ENCODE measurements at places on chromosomes 1 and 21. TPM values are rescaled to one million over a fixed set of nuclear protein-coding genes. Genes with fewer than 3 reads are reported as not detected.

- H3K27me3 ChIP-seq: no peaks in the 10 kb centered on the region
- H3K4me3 ChIP-seq: no peak overlapping the region
- H3K27ac ChIP-seq: peak overlapping the region; percentile 64
- no peak for DNase-seq
Observed at GRCh38 chr1:58670181-58670580, 29.7 kb downstream of the MYSM1 start.

GRCh38 chr1:109620401-109620791, 759 bp downstream of the AMPD2 start:
- no peaks in the 10 kb centered on the region for H3K36me3 ChIP-seq
- H3K4me3 ChIP-seq: peak overlapping the region; percentile 93
- DNase-seq: no peak
- no peaks in the 10 kb centered on the region for H3K27me3 ChIP-seq
- peak overlapping the region; percentile 96 for H3K27ac ChIP-seq
- peaks cover 82% of the 10 kb centered on the region for H3K4me1 ChIP-seq

DNA sequence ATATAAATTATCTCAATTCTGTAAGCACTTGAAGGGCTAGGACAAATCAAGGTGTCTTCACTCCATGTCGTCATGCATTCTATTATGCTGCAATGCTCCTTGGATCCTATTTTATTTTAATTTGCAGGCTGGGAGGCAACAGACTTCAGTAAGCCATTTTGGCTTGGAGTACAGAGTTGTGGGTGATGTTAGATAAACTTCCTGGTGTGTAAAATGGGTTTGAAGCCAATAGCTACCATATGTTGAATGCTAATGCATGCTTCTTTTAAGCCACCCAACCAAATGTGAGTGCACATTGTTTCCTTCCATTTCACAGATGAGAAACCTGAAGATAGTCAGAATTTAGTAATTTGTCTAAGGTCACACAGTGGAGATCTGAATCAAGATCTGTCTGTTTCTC, 482.8 kb downstream of the DISC1 start:
- H3K4me1 ChIP-seq: no peaks in the 10 kb centered on the region
- peaks cover 21% of the 10 kb centered on the region for H3K27me3 ChIP-seq
- no peaks in the 10 kb centered on the region for H3K36me3 ChIP-seq
- H3K4me3 ChIP-seq: no peak overlapping the region
- H3K27ac ChIP-seq: no peak overlapping the region

GRCh38 chr1:153610811-153611301, 2.1 kb downstream of the S100A16 start:
- H3K4me1 ChIP-seq: no peaks in the 10 kb centered on the region
- no peak overlapping the region for H3K27ac ChIP-seq
- no peaks in the 10 kb centered on the region for H3K36me3 ChIP-seq
- H3K27me3 ChIP-seq: no peaks in the 10 kb centered on the region
- no peak overlapping the region for H3K4me3 ChIP-seq

DNA sequence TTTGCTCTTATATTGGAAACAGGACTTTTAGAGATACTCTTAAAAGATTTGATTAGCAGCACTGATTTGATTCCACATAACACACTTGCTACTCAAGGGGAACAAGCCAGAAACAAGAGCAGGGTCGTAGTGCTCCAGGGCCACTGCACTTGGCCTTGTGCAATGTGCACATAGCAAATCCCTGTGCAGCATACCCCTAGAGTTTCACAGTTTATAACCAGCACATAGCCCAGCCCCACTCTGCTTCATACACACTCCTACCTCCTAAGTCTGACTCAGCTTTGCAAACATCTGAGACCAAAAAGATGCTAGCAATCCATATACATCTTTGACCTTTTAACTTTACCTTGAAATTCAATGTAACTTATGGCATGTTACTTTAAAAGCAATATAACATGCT, 157.6 kb downstream of the VAV3 start:
- peak overlapping the region; percentile 50 for H3K4me3 ChIP-seq
- no peaks in the 10 kb centered on the region for H3K27me3 ChIP-seq
- H3K36me3 ChIP-seq: no peaks in the 10 kb centered on the region

DNA sequence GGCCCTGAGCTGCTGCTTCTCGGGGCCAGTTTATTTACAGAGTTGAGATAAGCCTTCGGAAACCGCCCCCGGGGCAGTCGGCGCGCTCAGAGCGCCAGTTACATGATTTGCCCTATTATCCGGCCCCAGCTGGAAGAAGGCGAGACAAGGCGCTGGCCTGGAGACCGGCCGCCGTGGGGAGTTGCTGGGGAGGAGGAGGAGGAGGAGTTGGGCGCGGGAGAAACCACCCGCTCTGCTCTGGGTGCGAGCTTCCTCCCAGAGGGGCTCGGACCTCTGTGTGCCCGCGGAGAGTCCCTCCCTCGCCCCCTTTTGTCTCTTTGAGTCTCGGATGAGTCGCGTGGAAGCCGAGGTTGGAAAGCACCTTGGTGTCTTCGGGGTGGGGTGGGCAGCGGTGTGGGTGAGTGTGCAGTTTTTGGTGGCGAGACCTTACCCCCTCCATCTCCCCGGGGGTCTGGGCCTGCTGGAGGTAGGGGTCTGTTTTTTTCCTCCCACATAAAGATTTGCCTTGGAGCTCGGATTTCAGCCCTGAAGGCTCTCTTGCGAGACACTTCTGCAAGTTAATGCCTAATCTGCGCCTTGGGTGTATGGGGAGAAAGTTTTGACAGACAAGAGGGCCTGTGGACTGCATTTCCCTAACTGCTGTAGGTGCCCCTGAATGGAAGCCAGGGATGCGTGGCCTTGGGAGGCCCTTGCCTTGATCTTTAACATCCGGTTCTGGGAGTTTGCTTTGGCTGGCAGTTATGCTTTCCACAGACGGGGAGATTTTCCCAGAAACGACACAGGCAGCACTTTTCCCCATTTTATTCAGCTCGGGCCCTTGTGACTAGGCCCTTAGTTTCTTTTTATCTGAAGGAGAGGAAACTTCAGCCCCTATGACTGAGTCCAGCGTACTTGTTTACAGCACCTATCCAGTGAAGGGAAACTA, 80.0 kb downstream of the NDUFS5 start:
- peak overlapping the region; percentile 87 for H3K27ac ChIP-seq
- no peak overlapping the region for H3K4me3 ChIP-seq
- H3K27me3 ChIP-seq: no peaks in the 10 kb centered on the region
- H3K4me1 ChIP-seq: peaks cover 37% of the 10 kb centered on the region
- DNase-seq: peak; percentile 32

DNA sequence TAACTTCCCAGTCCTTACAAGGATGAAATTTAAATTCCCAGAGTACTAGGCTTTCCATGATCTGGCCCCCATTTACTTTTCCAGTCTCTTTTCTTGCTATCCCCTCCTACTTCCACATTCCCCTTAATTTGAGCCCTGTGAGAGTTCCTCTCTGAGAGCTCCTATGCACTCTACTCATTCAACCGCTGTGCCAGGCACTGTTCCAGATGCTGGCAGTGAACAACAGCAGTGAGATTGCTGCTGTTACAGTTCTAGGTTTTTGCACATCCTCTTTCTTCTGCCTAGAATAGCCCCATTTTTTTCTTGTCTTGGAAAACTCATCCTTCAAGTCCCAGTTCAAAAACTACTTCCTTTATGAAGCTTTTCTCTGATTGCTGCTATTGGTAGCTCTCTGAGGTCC, 18.8 kb downstream of the ATF6 start:
- no peak overlapping the region for H3K4me3 ChIP-seq
- peaks cover 5% of the 10 kb centered on the region for H3K4me1 ChIP-seq
- peaks cover 26% of the 10 kb centered on the region for H3K36me3 ChIP-seq

DNA sequence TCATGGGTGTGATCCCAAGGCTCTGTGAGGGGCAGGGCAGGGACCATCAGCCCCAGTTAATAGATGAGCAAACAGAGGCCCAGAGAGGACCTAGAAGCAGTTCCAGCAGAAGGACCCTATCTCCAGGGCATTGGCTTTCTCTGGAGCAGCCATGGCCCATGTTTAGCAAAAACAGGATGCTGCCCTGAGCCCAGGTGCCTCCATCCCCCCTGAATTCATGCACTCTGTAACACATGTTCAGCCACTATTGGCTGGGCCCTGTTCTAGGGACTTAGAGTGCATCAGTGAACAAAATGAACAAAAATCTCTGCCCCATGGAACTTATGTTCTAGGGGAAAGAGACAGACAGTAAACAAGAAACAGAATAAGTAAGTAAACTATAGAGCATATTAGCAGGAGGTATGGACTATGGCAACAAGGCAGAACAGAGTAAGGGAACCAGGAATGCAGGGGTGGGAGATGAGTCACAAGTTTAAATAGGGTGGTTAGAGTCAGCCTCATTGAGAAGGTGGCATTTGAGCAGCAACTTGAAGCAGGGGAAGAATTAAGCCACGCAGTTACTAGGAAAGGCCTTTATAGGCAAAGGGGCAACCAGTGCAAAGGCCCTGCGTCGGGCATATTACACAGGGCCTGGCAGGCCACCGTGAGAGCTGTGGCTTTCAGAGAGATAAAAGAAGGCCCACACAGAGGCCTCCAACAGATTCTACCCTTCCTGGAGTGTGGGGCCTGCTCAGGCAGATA, 185.9 kb upstream of the EDN2 start:
- no peaks in the 10 kb centered on the region for H3K36me3 ChIP-seq
- H3K27ac ChIP-seq: no peak overlapping the region
- no peak for DNase-seq

- no peak for DNase-seq
- H3K4me3 ChIP-seq: no peak overlapping the region
- no peaks in the 10 kb centered on the region for H3K4me1 ChIP-seq
- H3K27me3 ChIP-seq: peaks cover 35% of the 10 kb centered on the region
- H3K27ac ChIP-seq: no peak overlapping the region
Observed at GRCh38 chr1:32509939-32510338, 29.3 kb upstream of the ZBTB8A start.

GRCh38 chr21:14114251-14114650, 96.5 kb downstream of the LIPI start:
- no peak overlapping the region for H3K27ac ChIP-seq
- no peaks in the 10 kb centered on the region for H3K27me3 ChIP-seq
- peaks cover 25% of the 10 kb centered on the region for H3K4me1 ChIP-seq
- no peaks in the 10 kb centered on the region for H3K36me3 ChIP-seq

DNA sequence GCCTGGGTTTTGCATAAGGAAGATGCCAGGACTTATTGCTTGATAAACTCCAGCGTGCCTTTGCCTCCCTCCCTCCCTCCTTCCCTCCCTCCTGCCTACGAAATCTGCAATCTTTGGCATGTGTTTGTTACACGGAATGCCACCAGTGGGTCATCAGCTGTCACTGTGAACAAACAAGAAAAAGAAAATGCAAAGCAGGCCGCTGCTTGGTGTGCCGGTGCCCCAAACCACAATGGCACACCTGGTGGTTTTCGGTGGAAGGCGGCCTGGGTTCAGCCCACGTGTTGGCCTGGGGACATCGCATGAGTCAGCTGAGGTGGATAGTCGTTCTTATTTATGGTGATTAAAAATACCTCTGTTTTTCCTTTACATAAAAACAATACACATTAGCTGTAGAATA, 16.3 kb upstream of the IFNLR1 start:
- peaks cover 5% of the 10 kb centered on the region for H3K27me3 ChIP-seq
- no peak overlapping the region for H3K4me3 ChIP-seq
- H3K36me3 ChIP-seq: no peaks in the 10 kb centered on the region
- DNase-seq: no peak
- H3K4me1 ChIP-seq: peaks cover 8% of the 10 kb centered on the region

- no peak overlapping the region for H3K4me3 ChIP-seq
- H3K27me3 ChIP-seq: peaks cover 31% of the 10 kb centered on the region
- H3K36me3 ChIP-seq: no peaks in the 10 kb centered on the region
- DNase-seq: no peak
Observed at GRCh38 chr21:37909936-37910335, 6.3 kb downstream of the KCNJ6 start.

GRCh38 chr1:174028495-174028894, 6.3 kb upstream of the RC3H1 start:
- no peak overlapping the region for H3K4me3 ChIP-seq
- no peaks in the 10 kb centered on the region for H3K36me3 ChIP-seq
- peaks cover 2% of the 10 kb centered on the region for H3K4me1 ChIP-seq
- H3K27ac ChIP-seq: no peak overlapping the region
- DNase-seq: no peak
- H3K27me3 ChIP-seq: no peaks in the 10 kb centered on the region

DNA sequence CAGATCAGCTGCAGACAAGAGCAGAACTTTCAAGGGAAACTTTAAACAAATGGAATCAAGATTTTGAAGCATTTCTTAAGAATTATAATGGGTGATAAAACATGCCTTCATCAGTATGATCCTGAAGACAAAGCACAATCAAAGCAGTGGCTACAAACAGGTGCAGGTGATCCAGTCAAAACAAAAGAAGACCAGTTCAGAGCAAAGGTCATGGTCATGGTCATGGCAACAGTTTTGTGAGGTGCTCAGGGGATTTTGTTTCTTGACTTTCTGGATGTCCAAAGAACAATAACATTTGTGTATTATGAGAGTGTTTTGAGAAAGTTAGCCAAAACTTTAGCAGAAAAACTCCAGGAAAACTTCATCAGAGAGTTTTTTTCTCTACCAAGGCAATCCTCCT, 681.7 kb upstream of the PTBP2 start:
- no peak overlapping the region for H3K27ac ChIP-seq
- H3K36me3 ChIP-seq: no peaks in the 10 kb centered on the region
- no peak overlapping the region for H3K4me3 ChIP-seq
- H3K4me1 ChIP-seq: no peaks in the 10 kb centered on the region

DNA sequence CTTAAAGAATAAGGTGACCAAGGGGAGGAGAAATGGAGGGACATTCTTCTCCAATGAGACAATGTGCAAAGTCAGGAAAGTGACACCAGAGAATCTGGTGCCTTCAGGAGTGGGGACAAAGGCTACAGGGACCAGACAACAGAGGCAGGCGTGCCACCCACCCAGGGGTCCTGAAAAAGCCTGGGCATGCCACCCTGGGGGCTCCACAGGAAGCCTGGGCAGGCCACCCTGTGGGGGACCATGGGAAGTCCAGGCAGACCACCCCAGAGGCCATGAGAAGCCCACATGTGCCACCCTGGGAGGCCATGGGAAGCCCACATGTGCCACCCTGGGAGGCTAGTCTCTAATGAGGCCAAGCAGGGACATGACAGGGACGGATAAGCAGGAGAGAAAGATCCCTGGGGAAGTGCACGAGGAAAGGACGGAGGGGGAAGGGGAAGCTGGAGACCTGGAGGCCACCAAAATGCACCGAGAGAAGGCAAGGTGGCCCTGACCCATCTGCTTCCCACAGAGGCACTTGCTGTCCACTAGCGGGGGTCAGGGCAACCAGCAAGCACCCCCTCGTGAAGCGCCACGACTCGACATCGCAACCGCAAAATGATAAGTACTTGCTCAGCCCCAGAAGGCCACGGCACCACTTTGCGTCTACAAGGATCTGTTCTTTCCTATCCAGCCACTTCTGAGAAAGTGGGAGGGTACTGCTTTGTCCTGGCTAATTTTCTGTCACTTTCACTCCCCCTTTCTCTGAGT, 7.2 kb upstream of the PDE9A start:
- no peak for DNase-seq
- no peaks in the 10 kb centered on the region for H3K4me1 ChIP-seq
- no peak overlapping the region for H3K27ac ChIP-seq
- H3K4me3 ChIP-seq: no peak overlapping the region
- no peaks in the 10 kb centered on the region for H3K27me3 ChIP-seq

RNF11 gene
- polyA plus RNA-seq: 14.3 TPM

NPPB gene
- not detected for polyA plus RNA-seq

LAD1 gene
- not detected for polyA plus RNA-seq

SDC3 gene
- not detected for polyA plus RNA-seq

FMO4 gene
- polyA plus RNA-seq: 3.4 TPM

TNFRSF8 gene
- not detected for polyA plus RNA-seq

CD1B gene
- not detected for polyA plus RNA-seq

EGLN1 gene
- 27.5 TPM for polyA plus RNA-seq

OXCT2 gene
- polyA plus RNA-seq: 2.3 TPM

MYBPH gene
- not detected for polyA plus RNA-seq

All from naive B cell (primary cell).